Diencephalon (tissue), 1 donor: ENCODE measurements at places on chromosomes 4 and X. TPM values are rescaled to one million over a fixed set of nuclear protein-coding genes. Genes with fewer than 3 reads are reported as not detected.

ASB11 gene
- total RNA-seq = not detected

TNMD gene
- total RNA-seq = 0.23 TPM

CSN1S1 gene
- total RNA-seq = not detected

ARHGAP24 gene
- 15.0 TPM for total RNA-seq

MAB21L2 gene
- 3.0 TPM for total RNA-seq

TMEM271 gene
- total RNA-seq = 13.1 TPM

IL2 gene
- total RNA-seq = not detected

GABRG1 gene
- 90.7 TPM for total RNA-seq

PRDX4 gene
- total RNA-seq = 52.4 TPM

TMEM31 gene
- not detected for total RNA-seq

RAB9B gene
- total RNA-seq = 46.6 TPM

RTL9 gene
- total RNA-seq = 1.6 TPM

PCDH18 gene
- 34.4 TPM for total RNA-seq

SPANXC gene
- not detected for total RNA-seq

ARMCX4 gene
- 16.6 TPM for total RNA-seq

FAM90A26 gene
- total RNA-seq = not detected

CLTRN gene
- 0.46 TPM for total RNA-seq

CT83 gene
- not detected for total RNA-seq

DCAF8L1 gene
- total RNA-seq = not detected

PF4V1 gene
- total RNA-seq = 1.6 TPM

TRIM60 gene
- total RNA-seq = not detected

SPP1 gene
- 401 TPM for total RNA-seq

FAM236A gene
- not detected for total RNA-seq

F8A3 gene
- 1.4 TPM for total RNA-seq

TRIM2 gene
- 749 TPM for total RNA-seq
